ENCODE measurements at places on chromosomes 4 and X. TPM values are rescaled to one million over a fixed set of nuclear protein-coding genes. Genes with fewer than 3 reads are reported as not detected.
A peak's percentile ranks its signal among the peaks of the same experiment; 100 is the strongest.

DNA sequence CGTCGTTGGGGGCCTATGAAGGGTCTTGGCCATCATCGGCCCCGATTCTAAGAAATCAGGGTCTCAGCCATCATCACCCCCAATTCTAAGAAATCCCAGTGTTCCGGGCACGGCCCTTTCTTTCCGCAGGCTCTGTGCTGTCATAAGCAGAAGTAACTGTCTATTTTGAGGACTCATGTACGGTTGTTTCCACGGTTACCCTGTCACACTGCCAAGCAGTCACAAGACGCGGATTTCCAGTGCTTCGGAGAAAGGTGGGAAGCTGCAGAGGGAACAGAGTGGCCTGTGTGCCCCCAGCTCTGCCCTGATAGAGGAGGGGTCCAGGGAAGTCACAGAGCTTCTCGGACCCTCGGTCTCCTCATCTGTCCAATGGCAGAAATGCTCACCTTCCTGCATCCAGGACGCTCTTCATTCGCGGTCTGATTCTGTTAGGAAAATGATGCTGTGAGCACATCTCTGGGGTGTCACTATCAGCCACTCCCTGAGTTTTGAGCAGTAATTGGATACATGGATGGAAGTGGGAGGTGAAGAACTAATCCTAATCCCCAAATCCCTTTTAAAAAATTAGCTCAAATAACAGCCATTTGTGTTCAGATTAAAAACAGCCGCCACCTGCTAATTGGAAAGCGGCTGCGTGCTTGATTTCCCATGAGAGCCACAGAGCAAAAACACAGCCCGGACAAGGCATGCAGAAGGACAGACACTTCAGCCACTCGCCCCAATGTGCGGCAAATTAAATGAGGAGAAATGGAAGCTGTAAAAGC is 73.1 kb downstream of the WFS1 start:
- DNase-seq, result peak; percentile 70

DCTD gene
- 49.8 TPM for total RNA-seq

DNA sequence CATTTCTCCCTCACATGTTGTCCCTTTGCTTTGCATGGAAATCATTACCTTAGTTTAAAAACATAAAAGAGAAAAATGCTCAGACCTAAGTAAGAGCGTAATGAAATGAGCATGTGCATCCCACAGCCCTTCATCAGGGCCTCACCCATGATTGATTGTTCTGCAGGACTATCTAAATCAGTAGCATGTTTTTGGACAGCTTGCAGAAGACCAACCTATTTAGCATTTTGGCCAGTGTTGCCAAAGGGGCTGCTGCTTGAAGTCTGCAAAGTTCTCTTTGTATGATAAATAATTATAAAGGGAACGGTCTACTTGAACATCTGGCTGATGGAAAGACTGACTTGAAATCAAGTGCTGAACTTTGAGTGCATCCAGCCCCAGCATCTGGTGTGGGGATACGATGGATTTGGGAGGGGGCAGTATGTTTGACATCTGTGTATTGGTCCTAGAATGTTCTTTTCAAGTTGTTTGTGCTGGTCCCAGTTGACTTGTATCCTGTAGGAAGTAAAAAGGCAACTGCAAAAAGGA is 76.1 kb upstream of the LIMCH1 start:
- DNase-seq, result no peak

GRCh38 chr4:182803235-182803634 is 114.0 kb downstream of the DCTD start:
- no peak for DNase-seq

DNA sequence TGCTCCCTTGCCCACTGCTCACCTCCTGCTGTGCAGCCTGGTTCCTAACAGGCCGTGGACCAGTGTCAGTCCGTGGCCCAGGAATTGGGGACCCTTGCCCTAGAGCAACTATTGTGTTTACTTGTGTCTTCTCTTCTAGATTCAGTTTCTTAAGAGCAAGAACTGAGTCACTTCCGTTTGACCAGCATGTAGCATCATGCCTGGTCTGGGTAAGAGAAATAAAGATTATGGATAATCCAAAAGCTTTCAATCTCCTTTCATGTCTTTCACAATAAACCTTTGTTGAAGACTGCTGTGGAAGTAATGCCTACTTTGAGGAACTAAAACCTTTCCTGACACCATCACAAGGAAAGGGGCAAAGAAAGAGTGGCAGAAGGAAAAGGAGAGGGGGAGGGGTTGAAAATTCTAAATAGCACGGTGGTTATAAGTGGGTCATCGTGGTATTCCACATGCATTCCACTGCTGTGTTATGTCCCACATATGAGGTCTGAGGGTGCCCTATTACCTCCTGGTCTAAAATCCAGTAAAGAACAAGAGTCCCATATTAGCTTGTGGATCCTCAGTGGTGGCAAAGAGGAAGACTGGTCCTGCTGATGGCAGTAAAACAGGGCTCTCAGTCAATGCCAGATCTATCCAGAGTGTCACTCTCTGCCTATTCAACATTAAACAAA is 133.4 kb downstream of the RASL11B start:
- DNase-seq, result no peak

GRCh38 chr4:3514221-3514780 is 17.9 kb downstream of the LRPAP1 start:
- peak; percentile 12 for DNase-seq

- DNase-seq, result no peak
Measured at GRCh38 chr4:69049860-69050259, 46.4 kb upstream of the UGT2B7 start.

DNA sequence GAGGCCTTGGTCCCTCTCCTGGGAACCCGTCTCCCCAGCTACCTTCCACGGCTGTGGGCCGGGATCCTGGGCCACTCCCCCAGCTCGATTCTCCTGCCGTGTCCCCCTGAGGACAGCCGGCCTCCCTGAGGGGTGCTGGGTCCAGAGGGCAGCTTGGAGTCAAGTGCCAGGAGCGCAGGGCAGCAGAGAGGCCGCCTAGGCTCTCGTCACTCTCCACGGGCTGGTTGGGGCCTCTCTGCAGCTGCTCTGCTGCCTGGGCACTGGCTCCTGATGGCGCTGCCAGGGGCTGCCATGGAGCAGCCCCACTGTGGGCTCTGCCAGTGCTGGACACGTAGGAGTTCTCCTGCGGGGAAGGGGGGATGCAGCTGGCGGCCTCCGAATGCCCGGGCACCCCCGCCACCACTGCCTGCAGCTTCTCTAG is 6.7 kb downstream of the IRAK1 start:
- DNase-seq, result no peak

- no peak for DNase-seq
Measured at GRCh38 chrX:77070202-77070918, 376.8 kb upstream of the FGF16 start.

EDNRA gene
- 29.2 TPM for total RNA-seq

PPBP gene
- not detected for total RNA-seq

AMOT gene
- 18.9 TPM for total RNA-seq

TCEAL7 gene
- total RNA-seq, result 4.9 TPM

DNA sequence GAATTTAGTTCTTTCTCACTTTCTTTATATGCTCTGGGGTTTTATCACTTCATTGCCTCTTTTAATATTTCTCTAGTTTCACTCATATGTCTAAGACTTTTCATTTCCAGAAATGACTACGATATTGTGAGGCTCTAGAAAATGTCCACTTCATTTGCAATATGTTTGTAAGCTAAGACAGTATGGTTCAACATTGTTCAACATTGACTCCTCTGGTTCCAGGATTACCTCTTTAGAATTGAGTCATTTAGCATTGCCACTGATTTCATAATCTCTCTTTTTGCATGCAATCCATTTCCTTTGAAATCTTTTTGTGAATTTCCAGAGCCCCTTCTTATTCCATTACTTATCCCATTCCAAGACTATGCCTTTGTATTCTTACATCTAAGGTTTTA is 32.3 kb downstream of the BBS12 start:
- DNase-seq, result no peak

GRCh38 chr4:23889814-23890341 is at the start of gene PPARGC1A:
TSS of gene PPARGC1A (minus strand) at chr4:23890047. CDS start at chr4:23889957, 90 bp downstream.
- DNase-seq, result peak; percentile 70

DNA sequence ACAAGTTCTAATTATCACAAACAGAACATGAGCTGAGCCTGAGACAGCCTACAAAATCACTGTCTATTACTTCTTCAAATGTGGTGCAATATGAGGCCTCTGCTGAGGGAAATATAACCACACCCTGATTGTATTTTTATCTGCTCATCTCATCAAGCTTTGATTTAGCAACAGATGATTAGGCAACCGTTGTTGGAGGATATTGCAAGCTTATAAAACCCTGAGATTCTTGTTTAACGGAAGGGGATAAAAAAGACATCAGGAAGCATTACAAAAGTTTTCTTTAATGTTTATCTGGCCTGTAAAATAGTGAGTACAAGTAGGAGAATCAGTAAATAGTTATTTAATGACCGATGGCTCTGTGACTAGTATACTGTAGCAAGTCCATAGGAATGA is 108.5 kb downstream of the ZNF330 start:
- DNase-seq, result no peak

DRD5 gene
- 0.21 TPM for total RNA-seq

SAGE1 gene
- not detected for total RNA-seq

- no peak for DNase-seq
Measured at GRCh38 chr4:73576381-73576780, 43.9 kb downstream of the RASSF6 start.

DNA sequence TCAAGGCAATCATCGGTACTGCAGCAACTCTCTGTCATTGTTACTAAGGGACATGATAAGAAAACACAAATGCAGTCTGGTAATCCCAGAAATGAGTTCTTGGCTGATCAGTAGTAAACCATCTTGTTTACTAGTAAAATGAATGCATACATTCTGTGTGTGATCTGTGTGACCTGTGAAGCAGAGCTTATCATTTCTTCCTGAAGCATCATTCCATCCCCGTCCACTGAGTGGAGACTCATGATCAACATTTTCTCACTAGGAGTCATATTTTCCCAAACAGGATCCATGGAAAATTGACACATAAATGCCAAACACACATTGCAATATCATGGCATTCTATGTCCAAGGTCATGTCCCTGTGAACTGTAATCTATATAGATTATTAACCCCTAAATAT is 226.1 kb downstream of the ANKRD50 start:
- no peak for DNase-seq

PARM1 gene
- total RNA-seq, result 89.1 TPM

DNA sequence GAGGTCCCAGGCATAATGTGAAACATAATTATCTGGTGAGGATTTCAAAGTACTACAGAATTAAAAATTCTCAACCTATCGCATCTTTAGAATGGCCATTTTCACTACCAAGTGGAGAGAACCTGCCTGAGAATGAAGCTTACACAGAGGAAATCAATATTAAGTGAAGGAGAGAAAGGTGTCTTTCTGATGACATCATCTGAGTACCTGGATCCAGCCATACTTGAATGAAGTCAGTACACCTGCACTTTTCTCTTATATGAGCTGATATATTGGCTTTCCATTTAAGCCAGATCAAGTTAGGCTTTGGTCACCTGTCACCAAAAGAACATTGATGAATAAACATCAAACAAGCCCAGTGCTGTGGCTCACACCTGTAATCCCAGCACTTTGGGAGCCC is 118.9 kb upstream of the MED14 start:
- DNase-seq, result no peak

PLAC1 gene
- total RNA-seq, result not detected

DNA sequence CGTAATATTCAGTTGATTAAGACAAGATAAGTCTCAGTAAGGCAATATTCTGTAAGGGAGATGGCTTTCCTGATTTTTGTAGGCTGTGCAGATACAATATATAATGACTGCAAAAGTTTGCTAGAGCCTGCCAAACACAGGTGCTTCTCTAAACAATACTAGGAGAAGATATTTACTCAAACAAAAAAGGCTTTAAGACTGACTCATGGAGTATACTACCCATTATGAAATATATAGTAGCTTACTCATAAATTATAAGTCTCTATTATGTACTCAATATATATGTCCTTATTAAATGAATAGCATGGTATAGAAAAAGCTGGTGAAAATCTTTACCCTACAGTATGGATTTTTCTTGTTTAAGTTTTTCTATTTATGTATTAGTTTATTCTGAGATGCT is 93.2 kb upstream of the IL15 start:
- DNase-seq, result no peak

GRCh38 chr4:10161146-10161545 is 44.5 kb upstream of the WDR1 start:
- no peak for DNase-seq

- DNase-seq, result no peak
Measured at GRCh38 chr4:61312526-61312925, 112.4 kb downstream of the ADGRL3 start.

DNA sequence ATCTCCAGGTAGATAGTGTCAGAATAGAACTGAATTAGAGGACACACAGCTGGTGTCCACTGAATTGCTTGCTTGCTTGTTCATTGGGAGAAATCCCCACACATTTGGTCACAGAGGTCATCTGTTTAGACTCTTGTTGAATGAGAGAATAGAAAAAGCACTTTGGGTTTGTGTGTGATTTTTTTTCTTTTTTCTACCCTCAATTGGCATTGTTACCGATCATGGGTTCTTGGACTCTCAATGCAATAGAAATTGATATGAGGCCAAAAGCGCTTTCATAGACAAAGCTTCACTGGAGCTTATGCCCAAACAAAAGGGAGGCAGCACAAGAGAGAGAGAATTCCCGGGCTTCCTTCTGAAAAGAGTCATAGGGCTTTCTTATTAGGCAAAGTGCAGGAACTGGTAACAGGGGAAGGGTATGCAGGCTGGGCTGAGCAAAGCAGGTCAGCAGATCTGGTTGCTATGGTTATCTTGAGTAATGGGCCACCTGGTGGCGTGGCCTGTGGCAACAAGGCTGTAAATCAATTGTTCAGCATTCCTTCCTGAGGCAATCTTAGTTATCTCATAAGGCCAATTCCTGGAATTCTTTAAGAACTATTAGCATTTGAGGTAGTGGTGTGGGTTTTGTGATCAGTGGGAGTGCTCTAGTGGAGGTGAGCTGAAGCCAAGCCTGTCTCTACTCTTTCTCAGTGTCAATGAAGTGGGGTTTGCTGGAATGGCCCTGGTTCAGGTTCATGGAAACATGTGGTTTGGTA is 5.3 kb upstream of the GPR82 start:
- no peak for DNase-seq

DNA sequence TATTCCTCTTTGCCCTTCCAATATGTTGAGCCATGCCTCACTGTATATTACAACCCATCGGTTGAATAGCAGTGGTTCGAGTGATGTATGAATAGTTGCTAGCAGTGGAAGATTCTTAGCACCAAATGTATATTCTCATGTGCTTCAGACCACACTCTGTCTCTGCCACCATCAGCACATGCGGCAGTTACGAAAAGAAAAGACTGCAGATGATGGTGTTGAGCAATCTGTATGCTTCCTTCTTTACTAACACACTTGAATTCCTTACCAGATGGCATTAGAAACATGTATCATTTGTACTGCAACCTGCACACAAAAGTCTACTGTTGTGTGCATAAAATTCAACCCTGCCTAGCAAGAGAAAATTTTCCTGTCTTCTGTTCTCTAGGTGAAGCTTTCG is 214.6 kb downstream of the ENOX2 start:
- no peak for DNase-seq

DNA sequence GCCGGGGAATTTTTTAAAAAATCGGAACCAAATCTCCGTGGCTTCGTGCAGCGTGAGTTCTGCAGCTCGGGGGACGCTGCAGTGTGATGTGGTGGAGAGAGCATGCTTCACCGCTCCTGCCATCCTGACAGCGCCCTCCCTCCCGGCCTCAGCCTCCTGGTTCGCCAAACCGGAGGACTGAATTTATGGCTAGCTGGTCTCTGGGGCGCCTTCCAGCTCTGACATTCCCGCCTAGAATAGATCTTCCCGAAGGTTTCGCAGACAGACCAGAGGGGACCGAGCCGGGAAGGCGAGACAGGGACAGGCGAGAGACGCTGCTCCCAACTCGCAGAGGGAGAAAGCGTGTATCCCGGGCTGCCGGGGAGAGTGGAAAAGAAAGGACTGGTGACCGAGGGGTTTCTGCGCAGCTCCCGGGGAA is 25.9 kb downstream of the HOPX start:
- peak; percentile 28 for DNase-seq

FOXR2 gene
- total RNA-seq, result not detected

- no peak for DNase-seq
Measured at GRCh38 chr4:120561648-120562047, 360.9 kb downstream of the PRDM5 start.
